ENCODE measurements at places on chromosomes 6 and 20.

GRCh38 chr20:52454660-52455059 is 263.1 kb upstream of the ZFP64 start:
- DNase-seq: no peak

DNA sequence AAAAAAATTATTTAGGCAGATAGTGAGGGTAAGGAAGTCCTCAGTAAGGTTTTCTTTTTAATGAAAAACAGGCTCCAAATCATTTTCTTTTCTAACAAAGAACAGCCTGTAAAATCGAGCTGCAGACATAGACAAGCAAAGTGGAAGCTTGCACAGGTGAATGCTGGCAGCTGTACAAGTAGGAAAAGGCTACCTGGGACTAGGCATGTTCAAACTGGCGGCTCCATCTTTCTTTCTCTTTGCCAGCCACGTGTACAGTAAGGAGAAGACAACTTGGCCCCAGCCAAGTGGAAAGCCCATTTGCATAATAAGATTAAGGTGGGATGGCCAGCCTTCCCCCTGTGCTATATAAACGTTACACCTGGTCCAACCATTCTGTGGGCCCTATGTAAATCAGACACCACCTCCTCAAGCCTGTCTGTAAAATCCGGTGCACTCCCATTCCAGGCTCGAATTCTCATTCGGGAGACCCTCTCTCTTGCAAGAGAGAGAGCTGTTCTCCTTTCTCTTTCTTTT is 27.0 kb upstream of the SLC2A12 start:
- DNase-seq: no peak

DNA sequence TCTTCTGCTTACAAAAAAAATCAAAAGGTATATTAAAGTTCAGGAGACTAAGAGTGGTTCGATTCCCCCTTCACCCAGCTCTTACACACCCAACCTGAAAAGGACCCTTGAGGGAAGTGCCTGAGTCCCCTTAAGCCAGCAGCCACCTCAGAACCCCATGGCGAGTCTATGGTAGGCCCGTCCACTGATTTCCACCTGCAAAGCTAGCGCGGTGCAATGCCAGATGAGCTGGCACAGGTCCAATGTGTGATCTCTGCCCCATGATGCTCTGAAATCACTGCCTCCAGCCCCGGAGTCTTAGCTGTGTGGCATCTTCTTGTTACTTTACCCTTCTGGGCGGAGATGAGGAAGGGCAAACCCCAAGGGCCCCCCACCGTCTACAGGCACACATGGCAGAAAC is 109.3 kb downstream of the SMOC2 start:
- no peak for DNase-seq

- DNase-seq: no peak
These were observed 490 bp downstream of the JAG1 start for GRCh38 chr20:10673176-10673841.

DNA sequence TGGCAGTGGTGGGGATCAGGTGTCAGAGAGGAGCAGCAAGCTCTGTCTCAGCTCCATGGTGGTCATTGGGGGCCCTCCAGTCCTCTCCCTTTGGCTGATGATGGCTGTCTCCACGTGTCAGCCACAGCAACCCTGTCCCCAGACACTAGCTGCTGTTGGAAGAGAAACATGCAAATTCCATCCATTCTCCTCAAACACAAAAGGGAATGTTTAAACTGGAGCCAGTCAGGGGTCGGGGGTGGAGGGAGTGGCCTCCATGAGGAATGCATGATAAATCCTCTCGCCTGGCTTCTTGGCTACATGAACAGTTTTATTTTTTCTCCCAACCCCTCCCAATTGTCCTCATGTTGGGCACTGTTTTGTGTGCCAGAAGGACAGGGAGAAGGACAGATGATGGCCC is 86.4 kb downstream of the EDN3 start:
- no peak for DNase-seq

All from T follicular helper cell (primary cell).